Activated T-helper 2 cell treated with anti-CD3 and anti-CD28 coated beads, Interferon-gamma antibody, Interleukin-2, Interleukin-4, amounts not matched to agents 10 μg/mL and 5 μg/mL and 100 μg/mL, durations not matched to agents 14 hours and 24 hours and 36 hours (primary cell): ENCODE measurements at places on chromosomes 3 and 15. TPM values are rescaled to one million over a fixed set of nuclear protein-coding genes. Genes with fewer than 3 reads are reported as not detected.

The NUTM1 gene
- not detected in 2 replicates for total RNA-seq

The SELENOT gene
- total RNA-seq, result 119 and 121 TPM in 2 replicates

DNA sequence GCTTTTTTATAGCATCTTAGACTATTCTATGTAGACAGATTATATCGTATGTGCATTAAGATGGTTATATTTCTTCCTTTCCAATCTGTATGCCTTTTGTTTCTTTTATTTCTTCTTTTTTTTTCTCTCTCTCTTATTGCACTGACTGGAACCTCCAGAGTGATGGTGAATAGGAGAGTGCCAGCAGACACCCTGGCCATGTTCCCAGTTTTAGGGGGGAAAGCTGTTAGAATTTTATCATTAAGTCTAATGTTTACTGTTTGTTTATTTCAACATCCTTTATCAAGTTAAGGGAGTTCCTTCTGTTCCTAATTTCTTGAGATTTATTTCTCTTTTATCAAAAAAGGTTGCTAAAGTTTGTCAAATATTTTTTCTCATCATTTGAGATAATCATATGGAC lies 116.6 kb upstream of the LRTM1 start:
- no peaks in the 10 kb centered on the region for H3K4me1 ChIP-seq
- no peaks in the 10 kb centered on the region for H3K36me3 ChIP-seq
- DNase-seq, result no peak
- no peak overlapping the region for H3K27ac ChIP-seq
- no peak overlapping the region for H3K4me3 ChIP-seq

GRCh38 chr3:57555306-57555705 lies 768 bp upstream of the PDE12 start:
- H3K27ac ChIP-seq, result peak overlapping the region; percentile 98
- peaks cover 37% of the 10 kb centered on the region for H3K36me3 ChIP-seq
- no peaks in the 10 kb centered on the region for H3K27me3 ChIP-seq
- H3K4me3 ChIP-seq, result peak overlapping the region; percentile 88

DNA sequence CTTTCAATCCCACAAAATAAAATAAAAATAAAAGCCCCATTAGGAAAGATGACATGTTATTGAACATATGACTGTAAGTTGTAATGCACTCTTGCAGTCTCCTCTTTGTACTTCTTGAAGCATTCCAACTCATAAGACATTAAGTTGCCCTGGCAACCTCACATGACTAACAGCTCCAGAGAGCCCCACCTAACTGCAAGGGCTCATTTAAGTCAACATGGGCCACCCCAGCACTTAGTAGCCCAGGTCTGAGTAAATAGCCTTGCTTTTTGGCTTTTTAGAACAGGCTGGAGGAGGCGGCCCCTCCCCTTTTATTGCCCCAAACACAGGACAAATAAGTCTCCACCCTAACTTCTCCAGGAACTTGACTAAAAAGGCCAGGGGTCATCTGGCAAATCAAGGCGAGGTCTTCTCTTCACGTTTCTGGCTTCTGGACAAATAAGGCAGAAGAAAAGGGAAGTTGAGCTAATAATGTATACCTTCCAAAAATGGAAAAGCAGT lies 135.1 kb downstream of the TMCO5A start:
- H3K27me3 ChIP-seq, result peaks cover 74% of the 10 kb centered on the region
- no peaks in the 10 kb centered on the region for H3K36me3 ChIP-seq
- peaks cover 26% of the 10 kb centered on the region for H3K4me1 ChIP-seq
- no peak overlapping the region for H3K27ac ChIP-seq

DNA sequence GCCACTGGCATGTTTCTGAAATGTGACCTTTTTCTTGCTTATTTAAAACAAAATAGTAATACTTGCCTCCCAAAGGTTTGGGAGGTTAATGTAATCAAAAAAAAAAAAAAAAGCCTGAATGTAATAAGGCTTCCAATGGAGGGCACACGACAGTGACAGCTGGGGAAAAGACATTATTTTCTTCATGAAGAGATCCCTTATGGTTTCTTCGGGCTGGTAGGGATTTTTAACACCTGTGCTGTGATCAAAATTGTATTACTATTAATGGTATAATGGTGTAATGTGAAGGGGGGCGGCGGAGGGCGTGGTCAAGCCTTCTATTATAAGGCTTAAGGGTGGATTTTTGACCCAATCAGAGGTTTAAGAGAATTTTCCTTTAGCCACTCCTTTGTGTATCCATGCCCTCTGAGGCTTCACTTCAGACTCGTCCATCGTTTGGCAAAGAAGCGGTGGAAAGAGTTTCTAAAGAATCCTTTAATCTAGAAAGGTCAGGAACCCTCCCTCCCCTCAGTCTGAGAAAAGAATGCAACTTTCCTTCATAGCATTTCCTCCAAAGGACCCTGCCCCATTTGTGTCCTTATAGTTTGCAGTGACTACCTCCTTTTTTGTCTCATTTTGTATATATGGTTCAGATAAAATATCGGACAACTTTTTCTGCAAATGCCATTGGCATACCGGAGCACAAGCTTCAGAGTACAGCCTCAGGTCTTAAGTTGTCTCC lies 89.5 kb upstream of the CHD2 start:
- peaks cover 11% of the 10 kb centered on the region for H3K36me3 ChIP-seq
- DNase-seq, result no peak
- no peaks in the 10 kb centered on the region for H3K27me3 ChIP-seq
- peak overlapping the region; percentile 89 for H3K4me3 ChIP-seq
- peak overlapping the region; percentile 96 for H3K27ac ChIP-seq

DNA sequence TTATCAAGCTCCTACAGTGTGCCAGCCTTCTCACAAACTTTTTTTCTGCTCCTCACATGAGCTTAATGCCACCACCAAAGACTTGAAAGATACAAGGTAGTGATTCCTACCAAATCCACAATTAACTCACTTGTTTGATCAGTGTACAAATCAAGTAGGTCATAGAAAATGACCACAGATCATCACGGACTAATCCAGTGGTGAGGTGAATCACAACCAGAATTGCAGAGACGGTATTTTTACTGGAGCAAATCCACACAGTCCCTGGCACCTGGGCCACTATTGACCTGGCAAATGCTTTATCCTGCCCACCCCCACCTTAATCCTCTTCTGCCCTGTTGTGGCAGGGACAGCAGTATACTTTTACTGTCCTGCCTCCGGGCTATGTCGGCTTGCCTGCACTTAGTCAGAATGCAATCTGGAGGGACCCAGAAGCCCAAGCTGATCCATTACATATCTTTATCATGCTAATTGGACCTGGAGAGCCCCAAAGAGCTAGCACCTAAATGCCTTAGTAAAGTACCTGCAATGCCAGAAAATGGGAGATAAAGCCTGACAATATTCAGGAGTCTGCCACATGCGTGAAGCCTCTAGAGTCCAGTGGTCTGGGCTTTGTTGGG lies 83.9 kb upstream of the CDV3 start:
- H3K4me3 ChIP-seq, result no peak overlapping the region
